ENCODE measurements at places on chromosomes 6 and 20. TPM values are rescaled to one million over a fixed set of nuclear protein-coding genes. Genes with fewer than 3 reads are reported as not detected.

PREX1 gene
- total RNA-seq: 35.3 TPM

SDC4 gene
- 54.9 TPM for total RNA-seq

GSTA3 gene
- not detected for total RNA-seq

SAPCD1 gene
- total RNA-seq: 8.0 TPM

IMPG1 gene
- total RNA-seq: not detected

PGC gene
- not detected for total RNA-seq

C6orf58 gene
- 0.11 TPM for total RNA-seq

PNPLA1 gene
- not detected for total RNA-seq

RAB23 gene
- total RNA-seq: 5.2 TPM

PPP1R14C gene
- not detected for total RNA-seq

COL10A1 gene
- not detected for total RNA-seq

WFDC10B gene
- total RNA-seq: not detected
